ENCODE measurements at places on chromosomes 1 and 21.

DNA sequence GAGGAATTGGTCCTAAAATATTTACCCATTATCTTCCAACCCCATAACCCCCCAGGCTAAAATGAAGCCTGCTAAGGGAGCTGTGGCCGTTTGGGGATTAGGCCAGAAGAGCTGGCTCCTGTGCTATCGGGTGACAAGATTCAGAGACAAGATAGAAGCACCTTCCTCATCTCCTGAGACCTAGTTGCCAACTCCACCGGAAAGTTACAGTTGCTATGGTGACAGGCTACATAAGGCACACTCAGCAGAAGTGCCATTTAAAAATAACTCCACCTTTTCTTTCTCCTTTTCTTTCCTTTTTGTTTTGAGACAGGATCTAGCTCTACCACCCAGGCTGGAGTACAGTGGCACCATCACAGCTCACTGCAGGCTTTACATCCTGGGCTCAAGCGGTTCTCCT, 43.6 kb upstream of the ROR1 start:
- no peak for DNase-seq

- DNase-seq: no peak
These were observed 90.0 kb upstream of the KCND3 start for GRCh38 chr1:112079446-112079845.

GRCh38 chr1:167251472-167251871, 30.8 kb downstream of the POU2F1 start:
- no peak for DNase-seq

DNA sequence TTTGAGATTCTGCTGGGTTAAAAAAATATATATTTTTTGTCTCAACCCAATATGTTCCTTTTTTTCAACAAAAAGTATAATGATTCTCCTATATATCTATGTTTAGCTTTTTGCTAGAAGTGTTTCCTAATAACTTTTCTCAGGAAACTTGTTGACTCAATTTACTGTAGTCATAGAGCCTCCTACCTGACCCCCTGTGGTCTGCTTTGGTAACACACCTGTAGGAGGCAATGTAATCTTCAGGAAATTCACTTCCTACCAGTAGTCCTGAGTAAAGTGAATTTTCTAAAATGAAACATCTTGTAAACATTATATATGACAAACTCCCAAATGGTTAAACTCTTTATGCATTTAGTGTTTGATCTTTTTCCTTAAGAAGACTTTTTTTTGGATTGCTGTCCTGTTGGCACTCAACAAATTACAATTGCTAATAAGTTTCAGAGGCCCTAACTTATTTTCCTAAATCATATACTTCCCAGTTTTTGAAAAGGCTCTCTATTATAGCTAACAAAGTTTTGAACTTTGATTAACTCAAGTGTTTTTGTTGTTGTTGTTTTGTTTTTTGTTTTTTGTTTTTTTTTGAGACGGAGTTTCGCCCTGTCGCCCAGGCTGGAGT, 118.3 kb downstream of the OLFML2B start:
- no peak for DNase-seq

- no peak for DNase-seq
These were observed 22.4 kb upstream of the TMEM125 start for GRCh38 chr1:43247256-43247921.

DNA sequence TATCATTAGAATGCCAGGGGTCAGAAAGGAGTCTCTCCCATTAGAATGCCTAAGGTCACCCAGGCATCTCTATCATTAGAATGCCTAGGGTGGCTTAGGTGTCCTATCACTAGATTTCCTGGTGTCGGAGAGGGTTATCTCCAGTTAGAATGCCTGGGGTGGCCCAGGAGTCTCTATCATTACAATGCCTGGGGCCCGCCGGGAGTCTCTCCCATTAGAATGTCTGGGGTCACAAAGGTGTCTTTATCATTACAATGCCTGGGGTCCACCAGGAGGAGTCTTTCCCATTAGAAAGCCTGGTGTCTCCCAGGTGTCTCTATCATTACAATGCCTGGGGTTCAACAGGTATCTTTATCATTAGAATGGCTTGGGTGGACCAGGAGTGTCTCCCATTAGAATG, 56.2 kb downstream of the RNF187 start:
- DNase-seq: no peak
